ENCODE measurements at places on chromosomes 11 and 22. TPM values are rescaled to one million over a fixed set of nuclear protein-coding genes. Genes with fewer than 3 reads are reported as not detected.
A peak's percentile ranks its signal among the peaks of the same experiment; 100 is the strongest.

DNA sequence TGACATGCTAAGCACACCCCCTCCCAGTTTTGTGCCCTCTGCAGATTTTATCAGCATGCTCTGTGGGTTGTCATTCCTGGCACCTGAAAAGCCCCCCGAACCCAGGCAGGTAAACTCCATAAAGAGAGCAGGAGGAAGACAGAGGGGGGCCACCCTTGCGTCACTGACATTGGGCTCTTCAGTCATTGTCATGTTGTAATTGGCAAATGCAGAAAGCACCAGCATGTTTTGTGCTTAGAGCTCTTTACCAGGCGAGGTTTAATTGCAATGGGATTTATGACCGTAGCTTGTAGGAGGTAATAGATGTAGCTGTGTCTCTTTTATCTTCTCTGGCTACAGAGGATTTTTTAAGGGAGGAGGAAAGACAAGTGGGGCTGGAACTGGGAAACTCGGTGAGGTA is 201.7 kb downstream of the GRIK4 start:
- no peak for DNase-seq

DNA sequence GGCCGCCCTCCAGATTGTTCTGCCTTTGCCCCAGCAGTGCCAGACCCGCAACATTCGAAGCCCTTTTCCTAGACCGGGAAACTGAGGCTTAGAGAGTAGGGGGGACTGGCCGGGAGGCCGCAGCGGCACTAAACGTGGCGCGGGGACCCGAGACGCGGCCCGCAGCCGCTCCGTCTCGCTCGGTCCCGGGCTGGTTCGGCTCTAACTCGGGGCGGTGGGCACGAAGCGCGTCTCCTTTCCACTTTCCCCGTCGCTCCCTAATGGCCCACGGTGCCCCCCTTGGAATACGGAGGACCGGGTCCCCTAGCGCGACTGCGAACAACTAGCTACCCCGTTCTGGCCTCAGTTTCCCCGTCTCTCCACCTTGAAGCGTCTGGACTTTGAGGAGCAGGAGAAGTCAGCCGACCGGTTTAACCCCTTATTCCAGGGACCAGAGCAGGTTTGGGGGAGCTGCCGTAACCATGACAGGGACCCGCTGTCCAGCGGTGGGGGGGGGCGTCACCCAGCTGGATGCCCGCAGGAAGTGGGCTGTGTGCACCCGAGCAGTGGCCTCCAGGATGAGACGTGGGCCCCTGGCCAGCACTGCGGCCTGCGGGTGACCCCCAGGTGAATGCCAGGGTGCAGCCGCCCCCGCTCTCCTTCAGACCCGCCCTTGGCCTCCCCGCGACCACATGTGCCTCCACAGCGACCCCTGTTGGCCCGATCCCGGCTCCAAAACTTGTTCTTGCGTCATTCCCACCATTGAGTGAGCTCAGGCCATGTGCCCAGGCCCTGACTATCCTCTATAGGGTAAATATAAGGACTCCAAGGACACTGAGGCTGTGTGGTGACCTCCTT is 1.1 kb downstream of the CDC42EP1 start:
- peak; percentile 97 for DNase-seq

- DNase-seq = no peak
Measured at GRCh38 chr11:3823303-3823702, 14.9 kb downstream of the PGAP2 start.

- DNase-seq = no peak
Measured at GRCh38 chr11:34181251-34181650, 75.8 kb downstream of the NAT10 start.

- DNase-seq = peak; percentile 79
Measured at GRCh38 chr11:76768088-76768908, 14.9 kb upstream of the TSKU start.

- peak; percentile 34 for DNase-seq
Measured at GRCh38 chr11:88420165-88420791, 82.7 kb upstream of the CTSC start.

OR5P2 gene
- not detected for total RNA-seq

ZBTB16 gene
- total RNA-seq = 25.5 TPM

DNA sequence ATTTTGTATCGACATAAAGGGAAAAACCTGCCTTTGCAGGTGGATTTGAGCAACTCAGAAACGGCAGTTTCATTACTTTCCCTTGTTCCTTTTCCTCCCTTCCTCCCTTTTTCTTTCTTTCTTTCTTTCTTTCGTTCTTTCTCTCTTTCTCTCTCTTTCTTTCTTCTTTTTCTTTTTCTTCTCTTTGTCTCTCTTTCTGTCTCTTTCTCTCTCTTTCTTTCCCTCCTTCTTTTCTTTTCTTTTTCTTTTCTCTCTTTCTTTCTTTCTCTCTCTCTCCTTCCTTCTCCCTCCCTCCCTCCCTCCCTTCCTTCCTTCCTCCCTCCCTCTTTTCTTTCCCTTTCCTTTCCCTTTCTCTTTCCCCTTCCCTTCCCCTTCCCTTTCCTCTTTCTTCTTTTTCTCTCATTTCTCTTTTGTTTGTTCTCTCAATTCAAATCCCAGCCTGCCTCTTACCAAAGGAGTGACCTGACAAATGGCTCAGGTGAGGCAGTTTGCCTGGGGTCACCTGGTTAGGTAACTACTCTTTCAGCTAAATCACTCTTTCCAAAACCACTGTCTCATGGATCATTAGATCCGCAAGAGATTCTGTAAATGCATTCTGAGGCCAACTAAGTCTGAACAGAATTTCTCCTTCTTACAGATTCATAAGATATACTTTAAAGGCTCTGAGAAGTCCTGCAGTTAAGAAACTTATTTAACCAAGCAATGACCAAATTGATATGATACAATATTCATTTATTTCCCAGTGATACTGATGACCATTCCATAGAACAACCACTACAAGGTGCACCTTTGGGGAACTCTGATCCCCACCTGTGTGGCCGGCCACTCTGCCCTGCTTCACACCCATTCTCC is 75.3 kb downstream of the MYO18B start:
- DNase-seq = no peak

PGA5 gene
- not detected for total RNA-seq

- DNase-seq = no peak
Measured at GRCh38 chr11:131815590-131815989, 445.2 kb downstream of the NTM start.

DNA sequence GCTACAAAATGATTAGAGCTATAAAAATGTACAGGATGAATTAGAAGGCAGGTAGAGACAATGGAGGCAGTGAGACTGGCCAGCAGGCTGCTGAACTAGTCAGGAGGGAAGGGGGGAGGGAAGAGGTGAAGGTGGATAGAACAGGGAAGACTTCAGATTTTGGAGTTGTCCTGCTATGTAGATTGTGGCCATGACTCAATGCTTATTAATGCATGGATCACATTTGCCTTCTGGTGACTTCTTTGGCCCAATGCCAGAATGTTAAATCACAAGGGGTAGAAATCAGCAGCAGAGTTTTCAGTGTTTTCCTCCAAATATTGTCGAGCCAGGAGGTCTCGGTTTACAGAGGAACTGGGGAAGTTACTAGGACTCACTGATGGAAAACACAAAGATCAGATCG is 346.6 kb downstream of the AASDHPPT start:
- DNase-seq = no peak

DNA sequence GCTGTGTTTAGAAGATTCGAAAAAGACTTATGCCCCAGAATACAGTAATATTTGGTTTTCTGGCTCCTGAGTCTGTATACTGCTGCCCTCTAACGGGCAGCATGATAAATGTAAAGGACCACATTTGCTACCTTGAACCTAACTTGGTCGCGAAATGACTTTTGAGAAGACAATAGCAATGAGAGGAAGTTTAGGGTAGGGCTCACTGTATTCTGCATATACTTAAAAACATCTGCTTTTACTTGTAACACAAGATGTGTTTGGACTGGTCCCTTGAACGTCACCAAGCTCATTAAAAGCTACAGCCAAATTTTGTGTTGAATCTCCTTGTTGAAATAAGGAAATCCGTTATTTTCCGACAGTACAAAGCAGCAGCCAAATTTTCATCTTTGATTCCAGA is 309.1 kb downstream of the SWAP70 start:
- no peak for DNase-seq

- no peak for DNase-seq
Measured at GRCh38 chr22:45205276-45205925, 35.3 kb downstream of the KIAA0930 start.

MRPL48 gene
- total RNA-seq = 17.0 TPM

DNA sequence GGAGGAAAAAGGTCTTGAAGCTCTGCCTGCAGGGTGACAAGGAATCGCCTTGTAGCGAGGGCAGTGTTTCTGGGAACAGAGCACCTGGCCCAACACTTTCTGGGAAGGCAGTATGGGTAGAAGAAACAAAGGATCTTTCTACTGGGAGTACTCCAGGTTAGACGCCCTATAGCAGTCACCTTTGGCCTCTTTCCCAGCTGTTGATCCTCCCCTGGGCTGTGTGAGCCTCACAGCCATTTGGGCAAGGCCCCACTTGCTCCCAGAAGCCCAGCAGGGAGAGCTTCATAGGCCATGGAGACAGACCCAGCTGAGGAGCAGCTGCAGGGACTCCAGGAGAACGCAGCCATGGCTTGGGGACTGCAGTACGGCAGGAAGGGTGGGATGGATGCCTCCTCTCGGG is 1.2 kb downstream of the SLCO2B1 start:
- DNase-seq = no peak

GRCh38 chr22:31754813-31755212 is 994 bp downstream of the DEPDC5 start:
- DNase-seq = no peak

DNA sequence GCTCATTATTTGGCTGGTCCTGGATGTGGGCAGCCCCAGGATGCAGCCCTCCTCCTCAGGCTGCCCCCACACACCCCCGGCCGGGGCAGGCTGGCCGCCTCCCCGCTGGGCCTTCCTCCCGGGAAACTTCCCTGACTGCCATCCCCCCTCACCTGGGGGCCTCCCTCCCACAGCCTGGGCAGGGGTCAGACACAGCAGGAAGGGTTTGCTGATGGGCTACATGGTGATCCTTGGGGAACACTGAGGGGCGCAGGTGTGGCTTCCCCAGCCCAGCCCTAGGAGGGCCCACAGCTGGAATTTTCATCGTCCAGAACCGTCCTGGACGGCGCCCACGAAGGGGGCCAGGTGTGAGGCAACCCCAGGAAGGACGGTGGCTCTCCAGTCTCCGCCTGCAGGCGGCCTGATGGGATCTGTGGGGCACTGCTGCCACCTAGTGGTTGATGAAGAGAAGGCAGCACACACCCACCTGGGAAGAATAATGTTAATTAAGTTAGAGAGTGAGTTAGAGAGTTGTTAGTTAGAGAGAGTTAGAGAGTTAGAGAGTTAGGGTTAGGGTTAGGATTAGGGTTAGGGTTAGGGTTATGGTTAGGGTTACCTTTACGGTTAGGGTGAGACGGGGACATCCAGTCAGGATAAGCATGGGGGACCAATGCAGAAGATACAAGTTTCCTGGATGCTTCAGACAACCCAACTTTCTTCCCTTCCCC is 75.9 kb upstream of the PRR5 start:
- DNase-seq = peak; percentile 69

DNA sequence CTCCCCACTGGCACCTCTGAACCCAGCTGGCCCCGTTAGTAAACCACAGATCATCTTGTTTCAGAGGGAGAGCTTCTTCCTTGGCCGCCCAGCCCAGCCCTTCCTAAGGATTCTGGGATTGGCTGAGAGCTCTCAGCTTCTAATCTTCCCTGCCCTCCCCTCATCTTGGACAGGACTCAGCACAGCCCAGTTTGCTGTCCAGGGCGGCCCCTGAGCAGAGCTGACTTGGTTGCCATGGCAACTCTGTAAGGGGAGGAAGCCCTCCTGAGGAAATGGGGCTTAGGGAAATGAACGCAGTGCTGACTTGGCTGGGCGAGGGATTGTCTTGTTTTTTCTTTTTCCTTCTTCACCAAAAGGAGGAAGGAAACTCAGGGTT is 4.6 kb downstream of the APOL4 start:
- peak; percentile 85 for DNase-seq

DBX1 gene
- not detected for total RNA-seq

GRCh38 chr11:120256178-120256577 is 16.2 kb downstream of the POU2F3 start:
- no peak for DNase-seq

DNA sequence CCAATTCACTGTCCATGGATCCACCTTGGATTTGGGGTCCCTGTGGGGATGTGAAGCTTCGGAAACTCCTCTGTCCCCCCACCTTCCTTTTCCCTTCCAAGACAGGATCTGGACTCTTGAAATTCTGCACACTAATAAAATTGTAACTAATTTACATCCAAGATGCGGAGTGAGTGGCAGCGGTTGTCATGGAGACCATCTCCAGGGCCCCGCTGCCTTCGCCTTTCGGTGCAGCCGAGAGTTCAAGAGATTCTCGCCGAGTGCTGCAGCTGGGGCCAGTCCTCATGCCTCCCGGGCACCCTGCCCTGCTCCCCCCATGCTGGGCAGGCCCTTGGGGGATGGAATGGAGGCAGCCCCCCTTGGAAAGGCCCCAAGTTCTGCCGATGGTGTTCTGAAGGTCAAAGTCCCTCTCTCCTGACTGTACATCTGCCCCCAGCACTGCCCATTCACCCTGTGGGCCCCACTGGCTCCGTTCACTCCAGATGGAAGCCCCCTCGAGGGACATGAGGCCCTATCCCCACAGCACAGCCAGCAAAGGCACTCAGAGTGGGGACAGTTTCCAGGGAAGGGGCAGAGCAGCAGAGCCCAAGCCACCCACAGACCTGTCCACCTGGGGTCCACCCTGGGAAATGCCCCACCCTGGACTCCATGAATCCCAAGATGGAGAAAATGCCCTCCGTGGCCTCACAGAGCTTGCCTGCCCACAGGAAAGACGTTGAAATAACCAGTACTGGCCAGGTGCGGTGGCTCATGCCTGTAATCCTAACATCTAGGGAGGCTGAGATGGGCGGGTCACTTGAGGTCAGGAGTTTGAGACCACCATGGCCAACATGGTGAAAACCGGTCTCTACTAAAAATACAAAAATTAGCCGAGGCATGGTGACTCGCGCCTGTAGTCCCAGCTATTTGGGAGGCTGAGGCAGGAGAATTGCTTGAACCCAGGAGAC is 25.9 kb downstream of the IGLL1 start:
- no peak for DNase-seq

GRCh38 chr22:30422481-30423300 is 2.9 kb upstream of the MTFP1 start:
- peak; percentile 72 for DNase-seq

DNA sequence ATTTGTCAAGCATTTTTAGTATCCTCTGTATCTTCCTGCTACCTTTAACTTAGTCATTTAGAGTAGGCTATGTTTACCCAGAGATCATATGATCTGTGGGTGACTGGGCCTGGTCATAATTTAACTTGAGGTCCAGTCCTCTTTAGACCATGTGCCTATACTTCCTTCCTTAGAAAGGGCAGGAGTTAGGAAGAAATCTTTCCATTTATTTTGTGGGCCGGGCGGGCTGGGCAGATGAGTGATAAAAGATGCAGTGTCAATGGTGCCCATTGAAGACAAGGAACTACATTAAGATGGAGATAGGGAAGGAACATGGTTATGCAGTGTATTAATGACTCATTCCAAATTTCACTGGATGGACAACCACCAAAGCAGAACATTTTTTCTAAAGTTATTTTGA is 30.9 kb upstream of the PDE3B start:
- DNase-seq = no peak

DCHS1 gene
- 58.9 TPM for total RNA-seq

DNA sequence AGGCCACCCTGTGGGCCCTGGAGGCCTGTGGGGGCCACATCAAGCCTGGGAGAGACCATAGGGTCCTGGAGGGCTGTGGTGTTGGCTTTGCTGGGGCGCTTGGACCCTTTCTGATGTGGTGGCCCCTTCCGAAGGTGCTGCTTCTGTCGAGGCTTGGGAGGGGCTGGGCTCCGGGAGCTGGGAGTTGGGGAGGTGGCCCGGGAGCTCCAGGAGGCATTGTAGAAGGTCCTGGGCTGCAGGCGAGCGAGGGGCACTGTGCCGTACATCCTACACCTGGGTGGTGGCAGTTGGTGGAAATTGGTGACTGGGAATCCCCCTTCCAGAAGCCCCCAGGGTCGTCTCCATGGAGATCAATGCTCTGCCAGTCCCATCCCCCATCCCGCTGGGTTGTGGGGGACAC is 2.6 kb downstream of the PLA2G3 start:
- DNase-seq = no peak
